Glomerular endothelial cell (primary cell): ENCODE measurements at places on chromosomes 5 and 9. TPM values are rescaled to one million over a fixed set of nuclear protein-coding genes. Genes with fewer than 3 reads are reported as not detected.

PPP3R2 gene
- not detected in 2 replicates for total RNA-seq

IFNA21 gene
- total RNA-seq, result not detected in 2 replicates

PCSK1 gene
- 2.5 and 6.2 TPM in 2 replicates for total RNA-seq

NUTM2F gene
- total RNA-seq, result not detected in 2 replicates

PLCXD3 gene
- not detected in 2 replicates for total RNA-seq

PTGDS gene
- total RNA-seq, result not detected in 2 replicates

PCDHGC4 gene
- total RNA-seq, result 0.44 and 2.5 TPM in 2 replicates

CDC26 gene
- total RNA-seq, result 20.9 and 24.3 TPM in 2 replicates

DRD1 gene
- not detected in 2 replicates for total RNA-seq

PPP2CA gene
- total RNA-seq, result 133 and 164 TPM in 2 replicates

FOXD4L4 gene
- total RNA-seq, result 0.53 TPM in 1 of 2 replicates, not detected in the other
